ENCODE measurements at places on chromosomes 7 and 10.

DNA sequence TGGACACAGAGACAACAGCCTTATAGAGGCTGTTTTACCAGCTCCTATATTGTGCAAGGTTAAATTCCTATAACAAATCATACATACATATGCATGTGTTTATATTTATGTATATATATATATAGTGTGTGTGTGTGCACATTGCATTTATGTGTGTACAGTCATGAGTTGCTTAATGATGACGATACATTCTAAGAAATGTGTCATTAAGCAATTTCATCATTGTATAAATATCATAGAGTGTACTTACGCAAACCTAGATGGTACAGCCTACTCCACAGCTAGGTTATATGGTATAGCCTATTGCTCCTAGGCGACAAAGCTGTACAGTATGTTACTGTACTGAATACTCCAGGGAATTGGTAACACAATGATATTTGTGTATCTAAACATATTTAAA lies 30.1 kb upstream of the TNKS2 start:
- DNase-seq = no peak

- DNase-seq = no peak
Observed at GRCh38 chr10:75598998-75599397, 167.6 kb downstream of the LRMDA start.

DNA sequence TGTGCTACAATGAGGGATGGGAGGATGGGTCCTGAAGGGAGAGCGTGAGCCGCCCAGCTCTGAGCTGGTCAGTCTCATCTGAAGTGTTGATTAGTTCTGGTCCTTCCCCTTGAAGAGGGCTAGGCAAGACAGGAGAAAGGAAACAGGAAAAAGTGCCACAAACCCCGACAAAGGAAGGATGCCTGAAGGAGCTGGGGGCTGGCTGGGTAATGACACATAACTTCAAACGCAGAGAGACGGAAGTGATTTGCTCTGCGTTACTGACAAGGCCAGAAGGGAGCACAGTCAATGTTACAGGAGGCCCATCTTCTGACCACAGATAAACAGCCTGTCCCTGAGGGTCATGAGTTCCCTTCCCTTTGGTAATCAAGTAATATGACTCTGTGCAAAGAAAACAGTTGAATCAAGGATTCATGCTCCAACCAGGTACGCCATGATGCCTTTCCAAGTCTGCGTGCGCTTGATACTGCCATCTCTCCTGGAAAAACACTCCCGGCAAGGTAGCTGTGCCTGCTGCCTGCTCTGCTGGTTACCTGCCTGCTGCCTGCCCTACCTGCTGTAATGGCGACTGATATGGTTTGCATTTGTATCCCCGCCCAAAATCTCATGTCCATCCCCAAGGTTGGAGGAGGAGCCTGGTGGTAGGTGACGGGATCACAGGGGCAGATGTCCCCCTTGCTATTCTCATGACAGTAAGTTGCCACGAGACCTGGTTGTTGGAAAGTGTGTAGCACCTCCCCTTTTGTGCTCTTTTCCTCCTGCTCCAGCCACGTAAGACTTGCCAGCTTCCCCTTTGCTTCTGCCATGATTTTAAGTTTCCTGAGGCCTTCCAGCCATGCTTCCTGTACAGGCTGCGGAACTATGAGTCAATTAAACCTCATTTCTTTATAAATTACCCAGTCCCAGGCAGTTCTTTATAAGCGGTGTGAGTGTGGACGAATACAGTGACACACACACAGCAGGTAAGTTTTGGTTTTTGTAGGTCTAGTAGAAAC lies 57.9 kb downstream of the GRB10 start:
- no peak for DNase-seq

- no peak for DNase-seq
Observed at GRCh38 chr10:67988606-67989005, 86.5 kb downstream of the HERC4 start.

DNA sequence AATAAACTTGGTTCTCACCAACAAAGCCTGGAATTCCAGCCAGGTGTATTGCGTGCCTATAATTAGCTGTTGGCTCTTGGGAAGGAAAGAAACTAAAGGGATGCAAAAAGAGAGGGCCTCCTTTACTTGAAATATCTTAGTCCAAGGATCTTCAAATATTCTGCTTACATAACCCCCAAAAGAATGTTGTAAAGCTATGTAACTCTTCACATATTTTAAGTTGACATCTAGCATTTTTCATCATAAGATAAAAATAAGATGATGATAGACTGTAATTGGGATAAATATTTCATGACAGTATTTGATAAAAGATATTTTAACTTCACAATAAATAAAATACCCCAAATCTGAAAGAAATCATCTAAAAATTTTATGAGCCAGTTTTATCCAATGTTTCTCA lies 52.5 kb upstream of the SEPTIN7 start:
- no peak for DNase-seq
